ENCODE measurements at places on chromosomes 4 and X.

DNA sequence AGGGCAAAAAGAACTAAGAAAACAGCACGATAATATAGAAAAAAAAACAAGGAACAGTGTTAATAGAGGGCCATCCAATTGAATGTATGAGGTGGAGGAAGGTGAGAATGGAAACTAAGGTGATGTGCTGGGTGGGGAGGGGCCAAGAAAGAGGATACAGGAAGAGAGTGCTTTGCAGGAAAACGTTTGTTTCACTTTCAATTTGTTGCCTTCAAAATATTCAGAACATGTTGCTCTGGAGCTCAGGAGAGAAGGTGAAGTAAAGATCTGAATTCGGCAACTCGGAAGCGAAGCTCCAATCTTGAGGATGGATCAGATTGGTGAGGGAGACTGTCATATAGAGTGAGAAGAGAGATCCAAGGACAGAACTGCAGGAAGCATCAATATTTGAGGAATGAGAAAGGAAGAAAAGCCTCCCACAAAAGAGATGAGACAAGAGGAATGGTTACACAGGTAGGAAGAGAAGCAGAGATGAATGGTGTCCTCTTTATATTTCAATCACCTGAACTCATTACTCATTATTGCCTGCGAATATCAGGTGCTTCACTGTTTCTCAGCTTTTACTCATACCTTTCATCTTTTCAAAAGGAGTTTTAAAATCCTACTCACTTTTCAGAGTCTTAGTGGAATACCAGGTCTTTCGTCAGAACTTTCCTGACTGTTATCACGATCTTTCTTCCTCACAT is 14.7 kb upstream of the SEC24D start:
- DNase-seq: peak; percentile 35

DNA sequence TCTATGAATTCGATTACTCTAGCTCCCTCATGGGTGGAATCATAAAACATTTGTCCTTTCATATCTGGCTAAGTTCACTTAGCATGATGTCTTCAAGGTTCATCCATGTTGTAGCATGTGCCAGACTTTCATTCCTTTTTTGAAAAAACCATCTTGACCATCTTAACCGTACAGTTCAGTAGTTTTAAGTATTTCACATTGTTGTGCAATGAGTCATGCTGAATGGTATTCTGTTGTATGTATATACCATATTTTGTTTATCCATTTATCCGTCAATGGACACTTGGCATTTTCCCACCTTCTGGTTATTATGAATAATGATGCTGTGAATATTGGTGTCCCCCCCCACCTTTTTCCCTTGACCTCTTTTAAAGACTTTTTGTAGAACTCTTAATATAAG is 72.4 kb upstream of the TLR2 start:
- DNase-seq: no peak

DNA sequence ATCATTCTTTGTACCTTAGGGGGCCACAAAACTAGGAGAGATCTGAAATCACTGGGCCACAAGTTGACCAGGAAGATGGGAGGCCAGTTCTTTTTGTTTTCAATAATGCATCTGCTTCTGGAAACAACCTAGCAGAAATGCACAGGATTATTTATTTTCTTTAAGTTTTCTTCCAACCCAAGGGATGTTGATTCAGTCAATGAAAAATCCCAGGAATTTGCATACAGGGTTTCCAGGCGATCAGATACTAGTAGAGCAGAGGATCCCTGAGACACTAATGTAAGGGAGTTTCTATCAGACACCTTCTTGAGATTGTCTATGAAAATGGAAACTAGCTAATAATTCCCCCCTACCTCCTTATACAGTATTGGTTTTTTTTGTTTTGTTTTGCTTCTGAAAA is 7.4 kb downstream of the ATOH1 start:
- DNase-seq: no peak

DNA sequence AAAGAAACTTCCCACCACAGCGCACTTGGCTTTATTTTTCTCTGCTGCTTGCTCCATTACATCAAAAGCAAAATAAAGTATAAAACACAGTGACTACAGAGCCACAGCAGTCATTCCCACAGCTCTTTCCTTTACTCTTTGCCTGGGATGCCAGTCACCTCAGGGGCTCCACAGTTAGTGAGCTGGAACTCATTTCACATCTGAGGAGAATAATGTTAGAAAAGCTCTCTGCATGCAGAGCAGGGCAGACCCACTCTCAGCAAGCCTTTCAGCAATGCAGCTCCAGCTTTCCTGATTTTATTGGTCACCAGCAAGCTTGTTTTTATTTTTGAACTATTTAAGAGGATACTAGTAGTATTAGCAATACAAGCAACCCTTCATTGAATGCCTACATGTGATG is 13.8 kb downstream of the GRXCR1 start:
- DNase-seq: no peak

GRCh38 chr4:54526560-54526959 is 131.2 kb upstream of the KIT start:
- DNase-seq: no peak

DNA sequence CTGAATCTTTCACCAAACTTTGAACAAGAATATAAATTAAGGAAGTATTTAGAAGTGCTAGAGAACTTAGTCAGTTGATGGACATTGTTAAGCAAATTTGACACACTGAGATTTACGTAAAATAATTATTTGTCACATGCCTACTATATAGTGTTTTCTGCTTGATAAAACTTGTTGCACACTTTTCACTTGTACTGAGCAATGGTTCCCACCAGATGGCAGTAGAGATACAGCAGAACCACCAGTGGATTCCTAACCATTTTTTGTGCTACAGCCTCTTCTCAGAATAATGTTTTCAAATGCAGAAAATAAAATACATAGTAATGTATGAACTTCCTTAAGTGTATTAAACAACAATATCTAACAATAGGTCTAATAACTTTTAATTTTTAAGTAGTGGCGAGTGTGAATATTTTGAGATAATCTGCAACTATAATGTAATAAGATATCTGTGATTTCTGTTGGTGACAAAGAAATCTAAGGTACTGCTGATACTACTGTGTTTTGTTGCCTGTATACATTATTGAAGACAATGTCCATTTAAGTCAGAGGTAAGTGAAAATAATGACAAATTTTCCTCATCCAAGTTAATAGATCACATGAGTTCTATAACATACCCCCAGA is 81.2 kb downstream of the APOOL start:
- peak; percentile 8 for DNase-seq

DNA sequence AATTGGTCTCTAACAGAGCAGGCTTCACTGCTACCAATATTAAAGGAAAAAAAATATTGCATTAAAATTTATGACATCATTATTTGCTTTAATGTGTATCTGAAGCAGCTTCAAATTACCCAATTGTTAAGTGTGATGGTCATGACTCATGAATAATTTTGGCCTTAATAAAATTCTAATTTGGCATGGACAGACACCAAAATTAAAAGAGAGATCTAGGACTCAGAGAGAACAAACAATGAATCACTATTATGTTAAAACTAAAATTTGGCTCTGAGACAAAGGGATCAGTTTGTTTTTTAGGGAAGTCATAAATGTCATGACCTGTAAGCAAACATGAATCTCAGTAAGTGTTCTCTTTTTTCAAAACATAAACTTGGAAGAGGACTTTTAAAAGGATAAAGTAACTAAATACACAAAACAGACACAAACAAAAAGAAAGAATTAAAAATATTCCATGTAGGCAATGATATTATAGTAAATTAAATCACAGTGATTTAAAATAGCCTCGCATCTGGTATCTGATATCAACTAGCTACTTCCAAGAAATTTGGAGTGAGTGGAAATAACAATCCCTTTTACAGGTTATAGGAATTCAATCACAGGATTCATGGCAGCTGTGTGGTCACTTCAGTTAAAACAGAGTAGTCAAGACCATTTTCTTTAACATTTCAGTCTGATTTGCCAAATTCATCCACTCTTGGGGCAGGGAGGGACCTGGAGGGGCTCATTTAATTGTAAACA is 11.6 kb downstream of the VEGFC start:
- DNase-seq: no peak

- no peak for DNase-seq
Observed at GRCh38 chr4:30901461-30902451, 181.6 kb downstream of the PCDH7 start.

- no peak for DNase-seq
Observed at GRCh38 chr4:67568820-67569219, 10.3 kb downstream of the STAP1 start.

- DNase-seq: no peak
Observed at GRCh38 chrX:17405225-17405969, 30.4 kb downstream of the NHS start.

DNA sequence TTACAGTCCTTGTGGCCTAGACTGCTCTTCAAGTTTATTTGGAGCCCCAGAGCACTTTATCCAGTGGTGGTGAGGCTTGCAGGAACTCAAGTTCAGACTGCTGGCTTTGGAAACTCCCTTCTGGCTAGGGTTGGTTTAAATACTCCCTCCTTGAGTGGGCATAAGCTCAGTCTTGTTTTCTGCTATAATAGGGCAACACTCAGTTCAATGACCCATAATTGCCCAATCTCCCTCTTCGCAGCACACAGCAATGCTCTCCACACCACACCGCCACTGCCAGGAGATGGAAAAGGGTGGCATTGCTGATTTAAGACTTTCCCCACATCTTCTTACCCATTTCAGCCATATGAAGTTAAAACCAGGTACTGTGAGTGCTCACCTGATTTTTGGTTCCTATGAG is 27.9 kb upstream of the USP38 start:
- DNase-seq: no peak

GRCh38 chrX:112053169-112053568 is 29.4 kb downstream of the TRPC5 start:
- no peak for DNase-seq

GRCh38 chrX:50905334-50905733 is 5.2 kb upstream of the BMP15 start:
- DNase-seq: peak; percentile 10

GRCh38 chr4:646460-646859 is 21.1 kb downstream of the PDE6B start:
- DNase-seq: peak; percentile 39

DNA sequence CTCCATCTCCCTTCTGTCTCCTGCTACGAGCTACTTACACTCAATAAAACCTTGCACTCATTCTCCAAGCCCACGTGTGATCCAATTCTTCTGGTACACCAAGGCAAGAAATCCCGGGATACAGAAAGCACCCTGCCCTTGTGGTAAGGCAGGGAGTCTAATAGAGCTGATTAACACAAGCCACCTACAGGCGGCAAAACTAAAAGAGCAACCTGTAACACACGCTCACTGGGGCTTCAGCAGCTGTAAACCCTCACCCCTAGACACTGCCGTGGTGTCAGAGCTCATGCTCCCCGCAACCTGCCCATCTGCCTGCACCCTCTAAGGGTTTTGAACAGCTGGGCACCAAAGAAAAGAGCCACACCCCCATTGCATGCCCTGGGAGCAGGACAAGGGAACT is 755.4 kb upstream of the HTR2C start:
- DNase-seq: no peak

DNA sequence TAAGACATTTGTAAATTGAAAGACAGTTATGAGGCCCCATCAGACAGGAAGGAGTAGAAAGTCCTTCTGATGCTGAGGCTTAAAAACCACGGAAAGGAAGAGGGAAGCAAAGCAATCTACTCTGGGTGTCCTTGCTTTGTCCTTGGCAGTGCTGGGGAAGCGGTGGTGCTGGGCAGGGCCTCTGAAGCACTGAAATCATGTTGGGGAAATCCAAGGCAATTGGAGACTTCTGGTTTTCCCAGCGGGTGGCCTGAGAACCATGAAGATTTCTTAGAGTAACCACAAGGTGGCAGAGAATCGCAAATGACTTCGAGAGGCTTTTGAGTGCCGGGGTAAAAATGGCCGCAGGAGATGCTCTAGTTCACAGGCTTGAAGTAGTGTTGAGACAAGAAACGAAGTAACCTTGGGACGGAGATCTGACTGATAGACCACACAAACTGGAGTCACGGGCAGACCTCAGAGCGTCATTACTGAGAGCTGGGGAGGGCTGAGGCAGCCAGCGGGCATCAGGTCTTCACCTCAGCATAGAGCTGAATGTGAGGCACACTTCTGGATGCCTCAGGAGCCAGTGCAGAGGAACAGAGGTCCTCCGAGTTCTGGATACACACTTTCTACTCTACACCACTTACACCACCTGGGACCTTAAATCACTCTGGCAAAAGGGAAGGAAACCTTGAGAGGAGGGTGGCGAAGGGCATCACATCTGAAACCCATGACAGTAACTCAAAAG is 130.7 kb upstream of the GPRIN3 start:
- DNase-seq: peak; percentile 55

DNA sequence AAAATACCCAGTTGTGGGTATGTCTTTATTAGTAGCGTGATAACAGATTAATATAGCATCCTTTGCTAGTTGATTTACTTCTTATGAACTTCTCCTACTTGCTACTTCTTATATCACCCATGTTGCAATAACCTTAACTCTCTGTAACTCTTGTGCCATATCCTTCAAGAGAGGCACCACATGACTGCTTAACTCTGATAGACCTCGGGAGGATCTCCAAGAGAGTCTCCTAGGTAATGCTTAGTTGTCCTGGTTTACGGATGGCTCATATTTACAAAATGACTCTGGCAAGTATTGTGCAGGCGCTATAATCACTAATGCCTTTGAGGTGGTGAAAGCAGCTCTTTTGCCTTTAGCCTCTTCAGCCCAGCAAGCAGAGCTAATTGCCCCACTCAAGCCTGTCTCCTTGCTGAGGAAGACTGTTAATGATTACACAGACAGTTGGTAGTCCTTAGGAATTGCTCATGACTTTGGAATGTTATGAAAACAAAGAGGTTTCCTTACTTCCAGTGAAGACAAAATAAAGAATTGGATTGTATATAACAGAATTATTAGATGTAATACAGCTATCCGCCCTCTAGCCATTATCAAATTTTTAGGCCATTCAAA is 1305.8 kb downstream of the PCDH7 start:
- DNase-seq: no peak

- no peak for DNase-seq
Observed at GRCh38 chr4:189420572-189420971, 520.1 kb upstream of the FRG1 start.

DNA sequence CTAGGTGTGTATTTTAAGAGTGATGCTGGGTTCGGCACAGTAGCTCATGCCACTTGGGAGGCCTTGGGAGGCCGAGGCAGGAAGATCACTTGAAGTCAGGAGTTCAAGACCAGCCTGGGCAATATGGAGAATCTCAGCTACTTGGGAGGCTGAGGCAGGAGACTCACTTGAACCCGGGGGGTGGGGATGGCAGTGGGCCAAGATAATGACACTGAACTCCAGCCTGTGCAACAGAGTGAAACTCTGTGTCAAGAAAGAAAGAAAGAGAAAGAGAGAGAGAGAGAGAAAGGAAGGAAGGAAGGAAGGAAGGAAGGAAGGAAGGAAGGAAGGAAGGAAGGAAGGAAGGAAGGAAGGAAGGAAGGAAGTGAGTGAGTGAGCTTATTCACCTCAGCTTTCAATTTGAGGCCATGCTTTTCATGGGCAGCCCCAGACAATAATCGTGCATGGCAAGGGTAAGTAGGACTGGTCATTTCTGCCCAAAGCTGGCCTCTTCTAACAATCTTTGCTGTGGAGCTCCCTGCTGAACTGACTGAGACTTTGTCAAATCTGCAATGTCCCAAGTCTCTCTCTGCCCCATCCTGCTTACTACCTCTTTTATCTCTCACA is 42.5 kb upstream of the ELF2 start:
- no peak for DNase-seq

- no peak for DNase-seq
Observed at GRCh38 chr4:106496061-106496460, 127.5 kb upstream of the GIMD1 start.

All from activated T-cell treated with anti-CD3 and anti-CD28 coated beads, Interleukin-2, amount 50 U/mL, for 72 hours (primary cell).